ENCODE measurements at places on chromosomes 11 and 22.
A peak's percentile ranks its signal among the peaks of the same experiment; 100 is the strongest.

DNA sequence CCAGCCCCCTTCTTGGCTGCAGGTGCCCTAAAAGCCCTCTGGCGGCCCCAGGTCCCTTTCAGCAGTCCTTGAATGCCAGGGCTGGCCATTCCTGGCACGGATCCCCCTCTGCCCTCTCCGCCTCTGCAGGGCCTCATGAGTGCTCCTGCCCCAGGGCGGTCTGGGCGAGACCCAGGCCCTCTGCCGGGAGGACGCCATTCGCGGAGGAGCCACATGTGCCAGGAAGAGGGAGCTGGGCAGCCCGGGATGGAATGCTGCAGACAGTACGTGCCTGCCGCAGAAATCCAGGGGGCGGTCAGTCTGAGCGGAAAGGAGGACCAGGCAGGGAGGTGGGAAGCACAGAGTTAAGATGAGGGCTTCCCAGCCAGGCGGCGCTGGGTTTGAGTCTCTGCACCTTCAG lies 2.8 kb downstream of the CABP7 start:
- DNase-seq: no peak

DNA sequence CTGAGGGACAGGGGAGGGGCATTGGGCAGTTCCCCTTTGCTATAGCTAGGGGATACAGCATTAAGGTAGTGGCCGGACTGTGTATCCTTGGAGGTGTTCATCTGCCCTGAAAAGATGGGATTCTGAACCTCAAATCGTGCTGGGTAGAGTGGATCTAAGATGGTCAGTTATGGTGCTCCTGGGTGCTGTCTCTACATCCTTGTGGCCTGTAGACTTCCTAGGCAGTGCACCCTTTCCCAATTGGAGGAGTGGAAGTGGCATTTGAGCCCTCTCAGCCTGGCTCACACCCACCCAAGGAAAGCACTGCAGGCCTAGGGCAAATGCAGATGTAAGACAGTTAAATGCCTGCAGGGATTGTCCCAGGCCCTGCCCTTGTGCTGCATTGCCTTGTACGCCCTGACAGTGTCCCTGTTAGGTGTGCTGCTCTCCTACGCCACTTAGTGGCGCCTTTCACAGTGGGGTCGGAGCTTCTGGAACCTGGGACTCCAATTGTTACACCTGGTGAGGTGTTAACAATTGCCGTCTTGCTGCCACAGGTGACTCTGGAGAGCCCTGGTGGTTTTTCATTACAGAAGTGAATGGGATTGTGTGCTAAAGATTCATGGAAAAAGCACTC lies 35.0 kb downstream of the PPFIBP2 start:
- no peak for DNase-seq

GRCh38 chr11:129739339-129739738 lies 76.3 kb upstream of the TMEM45B start:
- no peak for DNase-seq

DNA sequence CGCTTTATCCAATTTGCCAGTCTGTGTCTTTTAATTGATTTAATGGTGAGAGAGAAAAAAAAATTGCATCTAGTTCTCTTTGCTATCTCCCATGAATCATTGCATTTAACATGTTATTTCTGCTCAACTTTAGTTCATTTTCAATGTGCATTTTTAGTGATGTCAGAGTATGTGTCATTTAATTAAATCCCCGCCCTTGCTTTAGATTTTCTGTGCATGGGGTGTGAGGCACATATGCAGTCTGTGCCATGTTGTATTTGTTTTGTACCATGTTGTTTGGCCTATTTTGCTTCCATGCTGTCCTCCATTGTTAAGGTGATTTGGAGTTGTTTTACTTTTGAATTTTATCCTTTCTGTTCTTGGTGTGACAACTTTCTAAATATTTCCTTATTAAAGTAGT lies 8.3 kb upstream of the NCR3LG1 start:
- DNase-seq: no peak

GRCh38 chr11:130762638-130763037 lies 153.6 kb downstream of the SNX19 start:
- no peak for DNase-seq

- DNase-seq: no peak
These were observed 86.4 kb downstream of the GRK3 start for GRCh38 chr22:25650833-25651232.

DNA sequence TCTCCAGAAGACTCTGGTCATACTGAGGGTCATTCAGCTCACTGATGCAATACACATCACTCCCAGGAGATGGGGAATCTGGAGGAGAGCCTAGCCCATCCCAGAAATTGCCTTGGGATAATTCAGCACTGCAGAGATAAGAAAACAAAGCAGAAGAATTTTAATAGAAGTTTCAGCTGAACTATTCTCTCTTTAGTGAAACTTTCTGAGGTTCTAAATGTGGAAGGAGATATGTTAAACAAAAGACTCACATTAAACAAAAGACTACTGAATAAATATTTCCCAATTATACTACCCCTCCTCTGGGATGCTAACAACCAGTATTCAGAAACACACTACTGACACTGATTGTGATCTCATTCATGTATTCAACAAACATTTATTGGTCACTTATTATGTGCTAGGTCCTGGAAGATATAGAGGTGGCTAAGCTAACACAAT lies 47.8 kb downstream of the C2CD3 start:
- no peak for DNase-seq

GRCh38 chr11:35118906-35119305 lies 20.1 kb upstream of the CD44 start:
- no peak for DNase-seq

DNA sequence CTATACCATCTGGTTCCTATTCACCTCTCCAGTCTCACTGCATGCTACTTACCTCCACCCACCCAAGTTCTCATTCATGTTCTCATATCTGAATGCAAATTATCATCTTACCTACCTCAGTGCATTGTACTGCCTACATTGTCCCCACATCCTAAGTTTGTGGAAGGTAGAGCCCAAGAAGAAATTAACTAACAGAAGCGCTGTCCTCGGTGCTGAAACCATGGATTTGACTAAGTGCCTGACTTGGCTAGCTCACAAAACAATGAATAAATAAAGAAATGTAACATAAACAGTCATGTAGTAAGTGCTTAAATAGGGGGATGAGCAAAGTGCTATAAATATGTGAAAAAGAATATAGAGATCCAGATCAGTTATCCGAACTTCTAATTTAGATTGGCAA lies 63.2 kb downstream of the GRIA4 start:
- DNase-seq: no peak

DNA sequence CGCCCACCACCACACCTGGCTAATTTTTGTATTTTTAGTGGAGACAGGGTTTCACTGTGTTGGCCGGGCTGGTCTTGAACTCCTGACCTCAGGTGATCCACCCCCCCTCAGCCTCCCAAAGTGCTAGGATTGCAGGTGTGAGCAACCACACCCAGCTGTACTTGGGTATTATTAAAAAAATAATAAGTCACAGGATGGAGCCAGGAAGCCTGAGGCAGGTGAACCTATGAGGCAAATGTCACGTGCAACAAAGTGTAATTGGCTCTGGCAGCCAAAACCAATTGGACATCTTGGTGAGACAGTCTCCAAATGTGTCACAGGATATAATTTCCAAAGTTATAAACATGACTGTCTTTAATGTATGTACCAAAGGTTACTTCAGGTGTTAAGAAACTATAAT lies 24.0 kb upstream of the MALAT1 start:
- no peak for DNase-seq

DNA sequence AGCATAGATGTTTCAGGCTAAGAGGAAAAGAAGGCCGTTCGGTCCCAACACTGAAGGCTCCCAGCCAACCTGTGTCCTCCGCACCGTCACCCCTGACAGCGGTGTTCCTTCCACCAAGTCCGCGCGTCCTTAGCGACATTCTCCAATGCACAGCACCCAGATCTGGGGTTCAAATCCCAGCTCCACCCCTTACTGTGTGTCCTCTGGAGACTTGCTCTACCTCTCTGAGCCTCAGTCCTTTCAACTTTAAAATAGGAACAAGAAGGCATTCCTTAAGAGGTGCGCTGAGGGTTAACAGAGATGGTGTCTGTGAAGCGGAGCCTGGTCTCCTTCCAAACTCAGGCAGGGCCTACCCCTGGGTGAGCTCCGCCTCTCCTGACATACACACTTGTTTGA lies 224.0 kb downstream of the MN1 start:
- no peak for DNase-seq

DNA sequence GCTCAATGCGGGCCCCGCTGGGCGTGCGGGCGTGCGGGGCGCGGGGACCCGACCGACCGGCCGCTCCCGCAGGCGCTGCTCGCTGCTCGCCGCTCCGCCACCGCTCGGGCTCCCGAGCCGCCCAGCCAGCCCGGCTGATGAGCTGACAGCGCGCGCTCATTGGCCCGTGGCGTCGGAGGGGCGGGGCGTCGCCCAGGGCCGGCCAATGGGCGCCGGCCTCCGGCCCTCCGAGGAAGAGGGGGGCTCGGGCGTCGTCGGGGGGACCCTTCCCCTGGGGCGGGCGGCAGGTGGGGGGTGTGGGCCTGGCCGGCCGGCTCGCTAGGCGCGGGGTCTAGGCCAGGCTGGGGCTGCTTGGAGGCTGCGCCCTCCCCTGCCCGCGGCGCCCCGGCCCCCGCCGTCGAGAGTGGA lies at the start of gene SCUBE1:
TSS of gene SCUBE1 (minus strand) at position 111 of the 408 bp plus-strand sequence. CDS start 111 bp downstream, outside the sequence.
- peak; percentile 33 for DNase-seq

GRCh38 chr11:66418168-66418985 lies 2.5 kb upstream of the NPAS4 start:
- DNase-seq: peak; percentile 51

DNA sequence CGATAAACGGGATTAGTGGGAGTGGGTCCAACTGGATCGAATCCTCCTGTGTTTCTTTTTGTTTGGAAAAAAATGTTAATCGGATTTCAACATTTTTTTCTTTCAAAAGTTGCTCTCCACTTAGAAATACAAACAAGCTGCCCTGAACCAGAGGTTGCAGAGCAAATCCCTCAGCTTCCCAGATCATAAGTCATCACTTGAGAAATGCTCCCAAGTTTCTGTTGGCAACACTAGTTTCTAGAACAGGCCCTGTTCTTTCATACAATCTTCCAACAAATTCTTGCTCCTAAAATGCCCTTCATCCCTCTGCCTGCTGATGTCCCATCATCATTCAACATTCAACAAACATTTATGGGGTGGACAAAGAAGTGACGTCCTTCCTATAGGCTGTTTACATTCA lies 1.3 kb upstream of the MLC1 start:
- DNase-seq: no peak

DNA sequence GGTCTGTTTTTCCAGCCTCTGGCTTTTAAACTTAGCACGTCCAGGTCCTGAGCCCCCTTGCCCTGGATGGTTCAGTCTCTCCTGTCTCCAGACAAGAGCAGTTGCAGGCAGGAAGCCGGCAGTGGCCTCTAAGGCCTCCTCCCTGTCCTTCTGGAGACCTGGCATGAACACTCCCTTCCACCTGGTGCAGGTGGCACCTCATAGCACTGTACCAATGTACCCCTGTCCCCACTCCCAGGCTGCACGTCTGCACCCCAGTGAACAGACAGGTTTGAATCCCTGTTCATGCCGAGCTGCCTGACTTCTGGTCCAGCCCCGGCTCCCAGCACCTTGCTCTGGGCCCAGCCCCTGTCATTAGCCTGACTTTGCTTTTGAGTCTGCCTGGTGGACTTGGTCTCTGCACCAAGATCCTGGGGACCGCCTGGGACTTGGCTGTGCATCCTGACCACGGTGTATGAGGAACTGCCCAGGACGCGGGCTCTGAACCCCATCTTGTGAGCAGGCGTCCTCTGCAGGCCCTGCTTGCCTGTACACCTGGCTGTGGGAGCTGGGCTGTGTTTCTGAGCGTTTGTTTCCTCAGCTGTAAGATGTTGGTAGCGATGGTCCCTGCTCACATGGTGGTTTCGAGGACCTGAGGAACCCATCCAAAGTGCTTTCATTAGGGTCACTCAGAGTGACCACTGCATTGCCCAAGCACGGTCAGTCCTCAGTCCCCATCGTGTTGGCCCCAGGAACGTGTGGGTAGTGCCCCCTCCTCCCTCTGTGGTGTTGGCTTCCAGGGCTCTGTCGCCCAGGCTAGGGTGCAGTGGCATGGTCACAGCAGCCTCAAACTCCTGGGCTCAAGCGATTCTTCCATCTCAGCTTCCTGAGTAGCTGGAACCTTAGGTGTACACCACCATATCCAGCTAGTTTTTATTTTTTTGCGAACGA lies 75.0 kb upstream of the SHANK2 start:
- DNase-seq: no peak

GRCh38 chr11:210803-211180 lies 3.3 kb downstream of the RIC8A start:
- no peak for DNase-seq

DNA sequence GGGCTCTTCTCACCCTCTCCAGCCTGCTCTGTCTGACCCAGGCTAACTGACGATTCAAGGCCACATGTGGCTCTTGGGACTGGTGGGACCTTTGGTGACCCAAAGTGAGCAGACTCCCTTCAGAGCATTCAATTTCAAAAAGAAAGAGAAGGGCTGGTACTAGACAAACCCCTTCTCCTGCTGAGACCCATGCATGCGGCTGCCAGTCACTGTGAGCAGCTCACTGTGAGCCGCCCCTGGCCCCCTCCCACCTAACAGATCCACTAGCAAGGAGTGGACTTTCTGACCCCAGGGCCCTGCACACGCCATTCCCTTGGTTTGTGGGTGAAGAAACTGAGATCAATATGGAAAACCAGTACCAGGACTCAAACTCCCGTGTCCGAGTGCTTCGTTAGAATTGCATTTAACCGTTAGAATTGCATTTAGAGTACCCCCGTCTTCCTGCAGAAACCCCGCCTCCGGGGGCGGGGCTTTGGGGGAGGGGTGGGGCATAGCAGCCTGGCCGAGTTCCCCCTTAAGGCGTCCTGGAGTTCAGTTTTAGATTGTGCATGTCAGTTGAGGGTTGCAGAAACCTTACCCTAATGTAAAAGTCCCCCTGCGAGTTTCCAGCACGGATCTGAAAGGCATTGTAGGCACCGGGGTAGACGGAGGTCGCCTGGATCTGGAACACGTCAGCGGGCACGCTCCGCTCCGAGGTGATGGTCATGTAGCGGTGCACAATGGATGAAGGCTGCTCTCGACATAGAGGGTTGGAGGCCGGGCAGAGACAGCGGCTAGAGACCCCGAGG lies 5.1 kb downstream of the EFEMP2 start:
- no peak for DNase-seq

- DNase-seq: no peak
These were observed 31.0 kb downstream of the FBLN1 start for GRCh38 chr22:45533703-45534102.

- DNase-seq: no peak
These were observed 988 bp downstream of the BANF1 start for GRCh38 chr11:66003291-66003690.

GRCh38 chr22:39130892-39131855 lies 21.3 kb downstream of the CBX7 start:
- DNase-seq: no peak

GRCh38 chr11:61688365-61689163 lies 8.4 kb downstream of the DAGLA start:
- no peak for DNase-seq

DNA sequence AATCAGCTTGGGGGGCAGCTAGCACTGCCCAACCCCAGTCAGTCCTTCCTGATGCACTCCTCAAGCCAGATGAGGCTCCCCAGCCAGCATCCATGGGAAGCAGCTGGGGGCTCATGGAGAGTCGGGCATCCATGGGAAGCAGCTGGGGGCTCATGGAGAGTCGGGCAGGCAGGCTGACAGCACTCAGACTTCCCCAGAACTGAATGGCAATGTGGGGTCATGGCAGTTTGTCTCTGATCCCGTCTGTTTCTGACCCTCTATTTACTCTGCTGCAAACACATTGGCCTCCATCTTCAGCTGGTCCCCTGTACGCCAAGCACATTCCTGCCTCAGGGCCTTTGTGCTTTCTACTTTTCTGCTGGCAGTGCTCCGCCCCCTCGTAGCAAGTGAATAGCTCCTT lies 314.8 kb downstream of the NTM start:
- no peak for DNase-seq
